ENCODE measurements at places on chromosomes 7 and 10.

GRCh38 chr10:63711361-63711760, 190.2 kb downstream of the REEP3 start:
- no peak for DNase-seq

DNA sequence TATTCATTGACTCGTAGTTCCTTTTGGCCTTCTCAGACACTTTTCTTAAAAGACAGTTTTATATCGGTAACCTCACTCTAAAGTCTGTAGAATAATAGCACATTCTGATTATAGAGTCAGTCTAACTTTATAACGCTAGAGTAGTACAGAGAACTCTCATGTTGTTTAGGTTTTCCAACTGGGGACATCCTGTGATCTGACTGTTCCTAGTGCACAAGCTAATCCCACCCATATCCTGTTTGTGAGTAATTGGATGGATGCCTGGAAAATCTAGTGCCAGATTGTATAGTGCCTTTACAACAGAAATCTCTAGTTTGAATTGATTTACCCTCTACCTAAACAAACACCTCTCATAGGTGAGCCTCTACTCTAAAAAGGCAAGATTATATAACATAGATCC, 107.4 kb downstream of the ZEB1 start:
- DNase-seq, result no peak

DNA sequence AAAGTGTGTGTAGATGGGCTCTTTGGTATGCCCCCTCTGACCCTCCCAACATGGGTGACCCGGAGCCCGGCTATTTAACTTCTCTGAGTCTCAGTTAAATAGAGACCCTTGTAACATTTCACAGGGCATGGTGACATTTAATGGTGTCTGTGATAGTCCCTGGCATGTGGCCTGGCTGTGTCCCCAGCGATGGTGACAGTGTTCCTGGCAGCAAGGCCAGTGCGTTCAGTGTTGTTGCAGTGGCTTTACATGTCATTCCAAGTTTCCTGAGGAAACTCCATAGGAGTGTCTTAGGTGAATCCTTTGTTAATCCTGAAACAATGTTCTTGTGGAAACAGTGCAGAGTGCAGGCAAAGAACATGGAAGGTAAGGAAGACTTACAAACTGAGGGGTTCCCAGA, 137.0 kb downstream of the RAMP3 start:
- DNase-seq, result no peak

DNA sequence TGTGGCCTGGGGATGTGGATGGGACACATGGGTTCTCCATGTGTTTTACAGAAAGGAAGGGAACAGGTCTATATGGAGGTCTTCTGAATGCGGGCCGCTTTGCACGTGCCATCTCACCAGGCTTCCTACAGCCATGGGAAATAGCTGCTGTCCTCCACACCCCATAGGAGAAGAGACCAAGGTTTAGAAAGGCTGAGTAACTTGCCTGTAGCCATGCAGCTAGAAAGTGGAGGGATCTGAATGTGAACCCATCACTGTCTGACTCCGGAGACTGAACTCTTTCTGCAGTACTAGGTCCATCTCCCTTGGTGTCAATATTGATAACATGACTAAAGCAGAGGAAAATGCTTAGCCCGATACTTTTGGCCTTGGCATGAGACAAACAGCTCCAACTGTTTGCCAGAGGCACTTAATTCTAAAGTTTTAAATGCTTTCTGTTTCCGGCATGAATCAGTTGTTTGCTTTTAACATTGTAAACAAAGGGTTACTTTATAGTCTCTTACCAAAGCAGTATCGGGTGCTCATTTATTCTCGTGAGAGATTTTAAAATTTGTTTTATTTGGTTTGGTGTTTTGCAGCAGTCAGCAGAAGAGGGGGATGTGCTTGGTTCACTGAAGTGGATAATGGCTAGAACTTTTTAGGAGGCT, 64.8 kb upstream of the LOXL4 start:
- DNase-seq, result no peak

- no peak for DNase-seq
Observed at GRCh38 chr10:30472414-30473155, 38.6 kb downstream of the MAP3K8 start.

GRCh38 chr7:141231018-141231792, 157.3 kb downstream of the TMEM178B start:
- DNase-seq, result no peak

Measured in epithelial cell of proximal tubule (primary cell).